ENCODE measurements at places on chromosomes 7 and 10.

- DNase-seq, result no peak
These were observed 361.5 kb downstream of the FRMD4A start for GRCh38 chr10:13969118-13969791.

DNA sequence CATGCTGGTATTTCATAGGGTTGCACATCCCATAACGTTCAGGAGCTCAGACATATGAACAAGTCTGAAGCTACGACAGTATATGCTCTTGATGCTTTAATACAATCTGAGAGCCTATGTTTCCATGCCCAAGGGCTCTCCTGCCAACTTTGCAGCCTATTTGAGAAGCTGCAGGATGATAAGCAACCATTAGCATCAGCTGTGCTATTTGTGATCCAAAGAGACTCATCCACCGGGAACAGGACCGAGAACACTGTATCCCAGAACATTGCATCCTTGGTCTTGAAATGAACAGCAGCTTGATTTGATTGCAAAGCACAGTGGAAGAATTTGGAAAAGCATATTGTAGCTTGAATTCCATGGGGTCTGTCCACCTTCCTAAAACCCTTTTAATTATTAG is 156.2 kb upstream of the PTER start:
- DNase-seq, result no peak

DNA sequence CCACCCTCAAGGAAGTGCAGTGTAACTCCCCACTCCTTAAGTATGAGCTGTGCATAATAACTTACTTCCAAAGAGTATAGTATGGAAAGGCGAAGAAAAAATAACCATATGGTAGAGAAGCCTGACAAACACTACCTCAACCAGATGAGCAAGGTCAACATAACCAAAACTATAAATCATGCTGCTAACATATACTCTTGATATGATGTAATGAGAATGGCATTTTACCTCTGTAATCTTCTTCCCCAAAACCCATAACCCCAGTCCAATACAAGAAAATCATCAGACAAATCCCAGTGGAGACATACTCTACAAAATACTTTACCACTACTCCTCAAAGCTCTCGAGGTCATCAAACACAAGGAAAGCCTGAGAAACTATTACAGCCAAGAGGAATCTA is 15.8 kb downstream of the OSBPL3 start:
- DNase-seq, result peak; percentile 33

DNA sequence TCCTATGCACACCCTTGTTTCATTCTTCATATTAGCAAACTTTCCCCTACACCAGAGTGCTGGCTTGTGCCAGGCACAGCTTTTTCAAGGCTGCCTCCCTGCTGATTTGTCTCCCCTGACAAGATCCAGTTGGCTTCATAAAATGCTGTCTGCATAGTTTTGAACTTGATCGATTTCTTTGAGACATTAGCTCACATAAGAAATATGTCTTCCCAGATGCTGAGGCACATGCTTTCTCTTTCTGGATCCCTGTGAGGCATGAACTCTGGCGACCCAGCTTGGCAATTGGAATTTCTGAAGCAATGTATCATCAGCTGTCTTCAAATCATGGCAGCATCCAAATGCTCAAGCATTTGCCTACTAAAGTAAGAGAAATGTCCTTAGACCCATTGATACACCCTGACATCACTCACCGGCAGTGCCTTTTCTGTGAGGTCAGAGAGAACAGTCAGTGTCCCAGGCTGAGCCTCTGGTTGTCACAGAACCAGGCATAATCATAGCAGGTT is 616.4 kb upstream of the GHITM start:
- DNase-seq, result peak; percentile 96

DNA sequence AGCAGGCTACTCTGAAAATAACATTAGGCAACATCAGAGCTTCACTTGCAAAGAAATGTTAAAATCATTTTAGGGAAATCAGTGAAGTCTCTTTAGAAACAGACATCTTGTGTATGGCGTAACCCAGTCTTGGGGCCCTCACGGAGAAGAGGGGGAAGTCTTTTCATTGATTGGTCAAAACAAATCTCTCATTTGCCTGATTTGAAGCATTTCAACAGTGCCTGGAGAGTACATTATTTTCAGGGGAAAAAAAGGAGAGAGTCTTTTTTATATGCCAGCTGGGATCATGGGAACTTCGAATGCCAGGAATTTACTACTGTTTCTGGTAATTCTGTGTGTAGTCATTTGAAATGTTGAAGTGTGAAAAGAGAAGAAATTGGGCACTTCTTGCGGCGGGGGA is 471.4 kb downstream of the PLXDC2 start:
- DNase-seq, result no peak

DNA sequence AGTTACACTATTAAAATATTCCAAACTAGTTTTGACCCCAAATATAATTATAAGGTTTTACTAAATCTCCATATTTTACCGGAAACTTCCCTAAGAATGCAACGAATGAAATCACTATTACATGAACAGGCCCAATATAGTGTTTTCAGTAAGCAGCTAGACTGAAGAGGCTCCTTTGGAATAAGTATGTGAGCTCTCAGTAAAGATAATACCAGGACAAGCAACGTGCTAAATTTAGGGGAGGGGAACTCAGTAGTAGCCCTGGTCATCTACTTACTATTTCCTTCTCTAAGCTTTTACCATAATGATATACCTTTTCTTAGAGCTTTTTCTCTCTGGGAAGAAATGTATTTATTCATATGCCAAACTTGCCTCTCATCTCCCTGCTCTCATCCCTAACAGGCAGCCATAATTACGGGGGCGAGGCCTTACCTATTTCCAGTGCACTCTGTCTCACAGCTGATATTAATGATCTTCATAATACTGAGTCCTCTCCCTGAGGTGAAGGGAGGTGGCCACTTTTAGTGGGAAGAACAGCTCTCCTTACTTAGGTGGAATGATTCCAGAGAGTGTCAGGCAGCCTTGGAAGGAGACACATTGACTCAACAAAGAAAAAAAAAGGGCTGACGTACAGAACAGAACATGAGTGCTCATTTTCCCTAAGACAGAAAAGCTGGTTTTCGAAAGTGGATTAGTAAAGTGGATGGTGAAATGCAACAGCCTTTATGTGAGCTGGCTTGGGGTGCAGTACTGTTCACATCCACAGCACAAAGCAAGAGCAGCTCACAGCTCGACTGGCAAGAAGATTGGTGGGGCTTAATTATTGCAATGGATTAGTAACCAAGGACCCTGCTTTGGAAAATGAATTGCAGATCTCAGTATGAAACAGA is 165.4 kb downstream of the GLI3 start:
- DNase-seq, result no peak

- no peak for DNase-seq
These were observed 400.0 kb downstream of the PHF14 start for GRCh38 chr7:11373546-11374142.

GRCh38 chr10:94299417-94299816 is 63.3 kb downstream of the NOC3L start:
- DNase-seq, result peak; percentile 47

GRCh38 chr10:62121187-62121530 is 147.5 kb downstream of the RTKN2 start:
- no peak for DNase-seq

DNA sequence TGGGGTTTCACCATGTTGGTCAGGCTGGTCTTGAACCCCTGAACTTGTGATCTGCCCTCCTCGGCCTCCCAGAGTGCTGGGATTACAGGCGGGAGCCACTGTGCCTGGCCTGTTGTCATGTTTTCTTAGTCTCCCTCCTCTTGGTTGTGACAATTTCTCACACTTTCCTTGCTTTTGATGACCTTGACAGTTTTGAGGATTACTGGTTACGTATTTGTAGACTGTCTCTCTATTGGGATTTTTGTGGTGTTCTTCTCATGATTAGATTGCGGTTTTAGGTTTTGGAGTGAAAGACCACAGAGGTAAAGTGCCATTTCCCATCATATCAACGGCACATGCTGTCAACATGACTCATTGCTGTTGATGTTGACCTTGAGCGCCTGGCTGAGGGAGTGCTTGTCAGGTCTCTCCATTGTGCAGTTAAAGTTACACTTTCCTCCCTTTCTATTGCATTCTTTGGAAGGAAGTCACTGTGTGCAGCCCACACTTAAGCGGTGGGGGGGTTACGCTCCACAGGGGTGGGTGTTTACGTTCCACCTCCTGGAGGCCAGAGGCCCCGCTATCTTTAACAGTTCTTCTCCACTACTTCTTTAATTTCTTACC is 10.8 kb downstream of the NEURL1 start:
- peak; percentile 80 for DNase-seq

DNA sequence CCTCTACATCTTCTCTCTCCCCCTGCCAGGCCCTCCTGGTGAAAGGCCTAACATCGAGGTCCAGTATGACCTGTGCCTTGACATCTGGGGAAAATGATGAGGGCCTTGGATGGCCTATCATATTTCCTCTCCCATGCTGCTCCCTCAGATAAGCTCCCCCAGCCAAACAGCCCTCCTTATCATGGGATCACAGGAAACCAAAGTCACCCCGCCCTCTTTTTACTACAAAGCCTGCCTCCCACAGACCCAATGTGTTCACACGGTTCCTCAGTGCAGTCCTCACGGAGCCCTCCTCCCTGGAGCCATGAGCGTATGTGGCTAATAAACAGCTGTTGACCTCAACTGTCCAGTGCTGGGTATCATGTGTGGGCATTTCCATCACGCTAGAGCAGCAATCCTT is 32.0 kb downstream of the C10orf90 start:
- no peak for DNase-seq

DNA sequence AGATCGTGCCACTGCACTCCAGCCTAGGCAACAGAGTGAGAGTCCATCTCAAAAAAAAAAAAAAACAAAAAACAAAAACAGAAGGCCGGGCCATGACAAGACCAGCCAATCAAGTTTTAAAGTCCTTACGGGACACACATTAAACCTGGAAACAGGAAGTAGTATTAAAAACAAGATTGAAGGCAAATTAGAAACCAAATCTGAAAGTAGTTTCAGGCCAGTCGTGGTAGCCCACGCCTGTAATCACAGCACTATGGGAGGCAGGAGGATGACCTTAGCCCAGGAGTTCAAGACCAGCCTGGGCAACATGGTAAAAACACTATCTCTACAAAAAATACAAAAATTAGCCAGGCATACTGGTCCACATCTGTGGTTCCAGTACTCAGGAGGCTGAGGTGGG is 18.1 kb downstream of the PSAP start:
- no peak for DNase-seq

DNA sequence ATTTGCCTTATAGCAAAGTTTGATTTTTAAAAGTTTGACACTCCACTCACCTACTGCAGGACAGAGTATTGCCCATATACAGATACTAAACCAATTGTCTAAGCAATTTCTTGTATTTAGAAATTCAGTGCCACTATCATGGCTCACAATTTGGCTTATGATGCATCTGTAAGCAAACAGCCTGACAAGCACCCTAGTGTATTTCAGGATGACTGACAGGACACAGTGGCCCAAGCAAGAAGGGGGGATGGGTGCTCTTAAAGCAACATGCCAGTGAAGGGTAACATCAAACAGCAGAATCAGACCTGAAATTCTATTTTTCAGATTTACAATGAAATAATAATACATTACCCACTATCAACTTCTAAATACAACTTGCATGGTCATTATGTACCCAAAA is 30.5 kb downstream of the CTNNA3 start:
- peak; percentile 38 for DNase-seq

DNA sequence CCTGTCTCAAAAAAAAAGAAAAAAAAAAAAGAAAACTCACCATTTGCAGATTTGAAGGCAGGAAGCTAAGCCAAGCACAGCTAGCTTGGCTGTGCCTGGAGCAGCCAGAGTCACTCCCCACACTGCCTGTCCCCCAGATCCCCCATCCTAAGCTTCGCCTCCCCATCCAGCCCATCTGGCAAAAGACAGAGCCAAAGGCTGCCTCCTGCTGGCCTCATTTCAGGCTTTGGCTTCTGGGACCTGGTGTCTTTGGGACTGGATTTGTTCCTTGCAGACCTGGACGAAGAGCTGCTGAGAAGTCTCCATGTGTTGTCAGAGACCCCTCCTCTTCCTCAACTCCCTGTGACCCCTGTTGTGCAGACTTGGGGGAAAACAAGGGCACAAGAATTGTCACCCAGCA is 8.1 kb downstream of the ASL start:
- DNase-seq, result no peak

GRCh38 chr10:79082631-79083596 is 14.1 kb downstream of the ZMIZ1 start:
- DNase-seq, result no peak

DNA sequence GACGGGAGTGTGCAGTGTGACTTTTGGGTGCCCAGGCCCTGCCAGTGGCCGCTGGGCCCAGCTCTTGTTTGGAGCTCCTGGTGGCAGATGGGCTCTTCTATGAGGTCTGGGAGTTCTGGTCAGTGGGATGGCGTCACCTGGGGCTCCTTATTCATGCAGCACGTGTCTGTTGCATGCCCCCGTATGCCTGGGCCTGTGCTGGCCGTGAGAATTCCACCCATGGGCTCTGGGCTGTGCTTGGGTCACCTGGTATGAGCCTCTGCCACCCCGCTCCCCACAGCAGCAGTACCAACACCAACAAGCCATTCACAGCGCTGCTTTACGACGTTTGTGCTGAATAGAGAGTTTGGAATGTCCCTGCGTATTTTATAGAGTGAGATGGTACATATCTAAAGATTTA is 27.1 kb downstream of the INPP5A start:
- no peak for DNase-seq

- DNase-seq, result peak; percentile 96
These were observed 122.3 kb downstream of the PPP1R3A start for GRCh38 chr7:113796557-113796956.

- no peak for DNase-seq
These were observed 36.9 kb downstream of the MET start for GRCh38 chr7:116708861-116709260.

- no peak for DNase-seq
These were observed 133.3 kb downstream of the EXOC4 start for GRCh38 chr7:133386205-133386604.

GRCh38 chr7:51647486-51647885 is 330.9 kb upstream of the COBL start:
- no peak for DNase-seq

GRCh38 chr10:73589563-73590126 is 1.5 kb downstream of the USP54 start:
- DNase-seq, result no peak

DNA sequence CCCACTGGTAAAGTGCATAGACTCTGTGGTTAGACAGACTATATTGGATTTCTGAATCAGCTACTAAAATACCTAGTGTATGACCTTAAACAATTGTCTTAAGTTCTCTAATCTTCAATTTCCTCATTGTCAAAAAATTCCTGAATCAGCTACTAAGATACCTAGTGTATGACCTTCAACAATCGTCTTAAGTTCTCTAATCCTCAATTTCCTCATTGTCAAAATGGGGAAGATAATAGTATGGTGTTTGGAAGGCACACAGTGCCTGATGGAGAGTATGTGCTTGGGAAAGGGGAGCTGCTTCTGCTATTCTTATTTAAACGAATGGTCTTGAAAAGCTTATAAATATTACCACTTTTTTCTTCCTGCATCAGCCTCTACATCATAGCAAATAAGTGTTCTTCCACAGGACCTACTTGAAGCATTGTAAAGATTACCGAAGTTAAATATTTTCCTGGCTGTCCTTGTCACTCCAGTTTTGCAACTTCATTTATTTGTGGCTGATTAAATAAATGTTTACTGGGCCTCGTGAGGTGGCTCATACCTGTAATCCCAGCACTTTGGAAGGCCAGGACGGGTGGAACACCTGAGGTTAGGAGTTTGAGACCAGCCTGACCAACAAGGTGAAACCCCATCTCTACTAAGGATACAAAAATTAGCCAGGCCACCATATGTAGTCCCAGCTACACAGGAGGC is 64.4 kb upstream of the ITGA8 start:
- DNase-seq, result no peak

Data from fibroblast of skin of scalp (primary cell).